ENCODE measurements at places on chromosomes 11 and 22. TPM values are rescaled to one million over a fixed set of nuclear protein-coding genes. Genes with fewer than 3 reads are reported as not detected.

Gene OR2D2
- total RNA-seq, result not detected

Gene SLC22A8
- total RNA-seq, result not detected

Gene CRYBB1
- total RNA-seq, result not detected

Gene VSIG10L2
- not detected for total RNA-seq

Gene SGSM1
- not detected for total RNA-seq

Gene KRTAP5-7
- not detected for total RNA-seq

Gene OR52E1
- not detected for total RNA-seq

Gene NRGN
- 7.8 TPM for total RNA-seq

DNA sequence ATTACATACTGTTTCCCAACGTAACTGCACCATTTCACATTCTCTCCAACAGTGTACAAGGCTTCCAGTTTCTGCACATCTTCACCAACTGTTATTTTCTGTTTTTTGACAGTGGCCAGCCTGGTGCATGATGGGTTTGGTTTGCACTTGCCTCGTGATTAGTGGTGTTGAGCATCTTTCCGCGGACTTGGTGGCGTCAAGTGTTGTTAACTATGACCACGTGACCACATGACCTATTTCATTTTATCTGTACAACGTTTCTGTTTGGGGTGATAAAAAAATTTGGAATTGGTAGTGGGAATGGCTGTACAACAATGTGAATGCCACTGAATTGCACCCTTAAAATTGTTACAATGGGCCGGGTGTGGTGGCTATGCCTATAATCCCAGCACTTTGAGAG is 2.5 kb upstream of the YPEL1 start:
- no peak for DNase-seq

- DNase-seq, result no peak
Observed at GRCh38 chr22:50131894-50132293, 38.6 kb upstream of the PANX2 start.

- no peak for DNase-seq
Observed at GRCh38 chr11:69089258-69089657, 40.5 kb downstream of the TPCN2 start.

DNA sequence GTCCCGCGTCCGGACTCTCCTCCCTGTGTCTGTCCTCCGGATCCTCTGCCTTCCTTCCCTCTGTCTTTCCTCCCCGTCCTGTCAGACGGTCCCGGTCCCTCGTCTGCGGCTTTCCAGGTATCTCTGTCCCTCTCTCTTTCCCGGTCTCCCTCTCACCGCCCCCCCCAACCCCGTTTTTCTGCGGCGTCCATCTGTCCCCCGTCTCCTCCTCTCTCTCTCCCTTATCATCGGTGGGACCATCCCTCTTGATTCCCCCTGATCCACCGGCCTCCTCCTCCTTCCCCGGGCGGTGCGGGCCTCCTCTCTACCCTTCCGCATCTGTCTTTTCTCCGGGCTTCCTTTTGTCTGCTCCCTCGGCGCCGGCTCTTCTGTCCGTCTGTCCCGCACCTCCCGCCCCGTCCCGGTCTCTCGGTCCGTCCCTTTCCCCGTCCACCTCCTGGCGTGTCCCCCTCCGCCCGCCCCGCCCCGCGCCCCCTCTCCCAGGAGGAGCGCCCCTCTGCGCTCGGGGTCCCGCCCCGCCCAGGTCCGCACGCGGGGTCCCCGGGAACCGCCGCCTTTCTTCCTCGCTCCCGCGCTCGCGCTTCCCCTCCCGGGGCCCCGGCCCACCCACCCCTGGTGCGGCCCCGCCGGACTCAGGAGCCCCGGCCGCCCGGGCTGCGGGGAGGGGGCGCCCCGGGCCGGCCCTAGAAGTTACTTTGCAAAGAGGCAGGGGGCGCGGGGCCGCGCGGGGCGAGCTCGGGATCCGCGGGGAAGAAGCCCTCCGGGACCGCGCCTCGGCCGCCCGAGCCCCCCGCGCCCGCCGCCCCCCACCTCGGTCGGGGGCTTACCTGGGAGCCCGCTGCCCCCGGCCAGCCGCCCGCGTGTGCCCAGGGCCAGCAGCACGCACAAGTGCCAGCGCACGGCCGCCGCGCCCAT is 568 bp downstream of the SCUBE1 start:
- no peak for DNase-seq

DNA sequence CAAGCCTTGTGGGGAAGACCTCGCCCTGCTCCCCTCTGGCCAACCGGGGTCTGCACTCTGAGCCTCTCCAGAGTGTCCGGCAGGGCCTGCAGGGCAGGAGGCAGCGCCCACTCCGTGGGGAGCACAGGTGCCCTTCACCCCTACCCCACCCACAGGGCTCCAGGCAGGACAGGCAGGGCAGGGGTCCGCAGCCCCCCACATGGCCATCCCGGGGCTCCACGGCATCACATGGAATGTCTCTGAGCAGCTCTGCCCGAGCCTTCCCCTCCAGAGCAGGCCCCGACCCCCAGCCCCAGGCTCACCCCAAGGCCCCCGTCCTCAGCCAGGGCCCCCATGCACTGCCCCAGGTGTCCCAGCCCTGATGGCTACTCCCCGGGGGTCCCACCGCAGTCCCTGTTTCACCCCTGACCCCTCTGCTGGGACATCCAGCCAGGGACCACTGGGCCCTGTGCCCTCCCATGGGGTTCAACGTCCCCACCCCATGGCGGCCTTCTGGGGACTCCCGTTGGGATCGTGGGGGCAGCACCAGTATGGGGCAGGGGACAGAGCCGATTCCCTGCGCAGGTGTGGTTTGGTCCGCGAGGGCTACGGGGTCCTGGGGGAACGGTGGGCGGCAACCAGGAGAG is 77.7 kb downstream of the BRD1 start:
- no peak for DNase-seq
